ENCODE measurements at places on chromosomes 4 and X.

DNA sequence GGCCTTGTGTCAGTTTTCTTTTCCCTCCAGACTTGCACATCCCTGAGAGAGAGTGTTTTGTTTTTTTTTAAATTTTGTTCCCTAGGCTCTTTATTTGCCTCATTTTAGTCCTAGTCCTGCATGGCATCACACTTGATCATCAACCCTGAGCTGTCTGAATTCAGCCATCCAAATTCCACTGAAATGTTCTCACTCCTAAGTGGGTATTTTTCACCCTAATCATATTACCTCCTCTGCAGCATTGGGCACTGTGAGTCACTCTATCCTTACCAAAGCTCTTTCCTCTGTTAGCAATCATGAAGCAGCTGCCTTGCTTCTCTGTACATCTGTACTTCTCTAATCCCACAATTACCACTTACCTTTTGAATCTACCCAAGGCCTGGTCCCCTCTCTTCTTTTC lies 356.6 kb upstream of the MAGEB2 start:
- no peak for DNase-seq

GRCh38 chr4:10090467-10091250 lies 25.9 kb downstream of the WDR1 start:
- DNase-seq: no peak

DNA sequence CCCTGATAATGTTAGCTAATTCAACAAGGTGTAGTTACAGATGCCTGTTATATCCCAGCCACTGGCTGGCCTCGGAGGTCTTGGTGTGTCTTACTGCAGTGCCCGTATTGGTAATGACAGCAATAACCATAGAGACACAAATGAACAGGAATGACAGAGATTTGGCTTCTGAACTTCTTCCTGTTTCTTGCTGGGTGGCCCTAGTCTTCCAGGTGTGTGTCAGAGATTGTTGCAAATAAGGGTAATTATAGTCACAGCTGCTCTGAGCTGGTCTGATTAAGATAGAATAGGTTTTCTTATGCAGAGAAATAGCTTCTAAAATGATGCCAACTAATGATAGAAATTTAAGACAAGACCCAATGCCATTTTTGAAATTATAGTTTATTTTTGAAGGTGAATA lies 64.1 kb upstream of the MAD2L1 start:
- DNase-seq: no peak

DNA sequence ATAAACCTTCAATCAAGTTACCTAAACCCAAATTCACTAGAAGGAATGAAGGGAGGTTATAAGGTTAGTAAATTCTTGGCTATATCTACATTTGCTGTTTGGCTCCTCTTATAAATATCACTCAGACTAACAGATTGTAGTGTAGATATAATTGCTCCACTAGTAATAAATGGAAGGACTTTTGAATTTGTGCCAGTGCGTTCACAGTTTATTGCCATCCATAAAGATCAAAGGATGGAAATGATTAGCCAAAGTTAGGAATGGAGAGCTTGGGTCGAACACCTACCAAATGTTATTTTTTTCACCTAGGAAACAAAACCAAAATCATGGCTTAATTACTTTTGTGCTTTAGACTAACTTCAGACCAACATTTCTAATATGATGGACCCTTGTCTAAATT lies 9.2 kb downstream of the DTHD1 start:
- DNase-seq: no peak

DNA sequence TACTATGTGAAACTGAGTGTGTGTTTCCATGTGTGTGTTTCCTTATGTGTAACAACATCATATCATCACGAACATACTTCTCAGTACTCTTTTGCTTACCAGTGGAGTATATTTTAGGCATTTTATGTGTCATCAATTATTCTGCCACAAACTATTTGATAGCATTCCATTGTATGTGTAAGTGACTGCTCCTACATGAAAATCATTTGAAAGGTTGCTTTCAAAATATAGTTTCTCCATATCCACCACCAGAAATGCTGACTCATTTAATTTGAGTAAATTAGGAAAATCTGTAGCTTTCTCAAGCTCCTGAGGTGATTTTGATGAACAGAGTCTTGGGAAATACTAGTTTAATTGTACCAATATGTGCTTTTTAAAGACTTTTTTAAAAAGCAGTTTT lies 376.2 kb downstream of the PCDH18 start:
- DNase-seq: no peak

- peak; percentile 61 for DNase-seq
These were observed 1168.1 kb downstream of the PCDH19 start for GRCh38 chrX:99242001-99242400.

GRCh38 chrX:10393241-10393640 lies 227.1 kb downstream of the MID1 start:
- DNase-seq: no peak
